ENCODE measurements at places on chromosomes 11 and 22.
A peak's percentile ranks its signal among the peaks of the same experiment; 100 is the strongest.

GRCh38 chr11:117011541-117011898 lies 86.7 kb downstream of the SIK3 start:
- DNase-seq, result no peak

DNA sequence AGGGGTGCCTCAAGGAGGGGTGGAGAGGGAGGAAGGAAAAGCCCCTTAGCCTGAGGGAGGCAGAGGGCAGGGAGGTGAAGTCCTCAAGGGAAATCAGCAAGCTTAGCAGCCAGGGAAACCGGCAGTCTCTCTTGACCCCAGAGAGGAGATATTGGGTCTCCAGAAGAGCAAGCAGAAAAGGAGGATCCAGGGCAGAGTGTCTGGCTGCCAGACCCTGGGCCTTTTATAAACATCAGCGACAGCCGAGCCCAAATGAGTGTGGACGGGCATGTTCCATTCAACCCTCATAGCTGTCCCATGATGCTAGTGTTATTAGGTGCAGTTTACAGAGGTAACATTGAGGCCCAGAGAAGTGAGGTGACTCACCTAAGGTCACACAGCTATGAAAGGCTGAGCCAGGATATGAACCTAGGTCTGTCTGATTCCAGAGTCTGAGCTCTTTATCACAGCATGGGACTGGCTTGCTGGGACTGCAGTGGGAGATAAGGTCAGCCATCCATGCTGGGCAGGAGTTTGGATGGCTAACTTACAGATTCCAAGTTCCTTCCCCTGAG lies 9.3 kb downstream of the PRDM11 start:
- DNase-seq, result no peak

- DNase-seq, result no peak
Measured at GRCh38 chr22:39703928-39704639, 133.5 kb downstream of the CACNA1I start.

GRCh38 chr22:17119481-17120202 lies 1.5 kb downstream of the TMEM121B start:
- peak; percentile 45 for DNase-seq
